ENCODE measurements at places on chromosomes 2 and 18. TPM values are rescaled to one million over a fixed set of nuclear protein-coding genes. Genes with fewer than 3 reads are reported as not detected.

DNA sequence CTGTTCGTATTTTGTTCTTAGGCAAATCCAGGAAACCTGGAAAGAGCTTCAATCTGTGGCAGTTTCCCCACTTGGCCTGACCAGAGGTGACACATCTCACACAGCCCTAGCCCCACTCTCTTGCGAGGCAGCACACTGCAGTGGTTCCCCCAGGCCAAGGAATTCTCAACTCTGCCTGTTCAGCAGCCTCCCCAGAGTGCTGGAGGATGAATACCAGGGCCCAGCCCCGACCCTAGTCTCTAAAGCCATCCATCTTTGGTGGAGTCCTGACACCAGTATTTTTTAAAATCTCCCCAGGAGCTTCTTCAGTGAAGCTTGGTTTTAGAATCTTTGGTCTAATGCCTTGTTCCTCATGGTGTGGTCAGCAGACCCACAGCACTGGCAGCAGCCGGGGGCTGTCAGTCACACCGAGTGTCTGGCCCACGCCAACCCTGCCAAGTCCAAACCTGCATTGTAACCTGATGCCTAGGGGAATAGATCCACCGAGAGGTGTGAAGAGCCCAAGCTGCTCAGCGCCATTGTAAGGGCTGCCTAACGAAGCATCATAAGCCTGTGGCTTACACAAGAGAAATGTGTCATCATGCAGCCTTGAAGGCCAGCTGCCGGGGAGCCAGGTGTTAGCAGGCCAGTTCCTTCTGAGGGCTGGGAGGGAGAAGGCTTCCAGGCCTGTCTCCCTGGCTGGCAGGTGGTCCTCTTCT, 428.7 kb upstream of the ID2 start:
- DNase-seq, result no peak

DNA sequence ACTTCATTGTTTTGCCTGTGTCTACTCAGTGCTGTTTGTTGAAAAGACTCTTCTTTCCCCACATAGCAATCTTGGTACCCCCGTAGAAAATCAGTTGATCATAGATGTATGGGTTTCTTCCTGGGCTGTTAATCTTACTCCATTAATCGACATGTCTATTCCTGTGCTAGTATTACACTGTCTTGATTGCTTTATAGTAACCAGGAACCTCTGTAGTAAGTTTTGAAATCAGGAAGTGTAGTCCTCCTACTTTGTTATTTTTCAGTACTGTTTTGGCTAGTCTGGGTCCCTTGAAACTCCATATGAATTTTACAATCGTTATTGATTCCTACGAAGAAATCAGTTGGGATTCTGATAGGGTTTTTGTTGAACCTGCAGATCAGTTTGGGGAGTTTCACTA, 78.8 kb upstream of the FAM136A start:
- no peak for DNase-seq

- DNase-seq, result no peak
These were observed 156.4 kb upstream of the SH3BP4 start for GRCh38 chr2:234795272-234795920.

DNA sequence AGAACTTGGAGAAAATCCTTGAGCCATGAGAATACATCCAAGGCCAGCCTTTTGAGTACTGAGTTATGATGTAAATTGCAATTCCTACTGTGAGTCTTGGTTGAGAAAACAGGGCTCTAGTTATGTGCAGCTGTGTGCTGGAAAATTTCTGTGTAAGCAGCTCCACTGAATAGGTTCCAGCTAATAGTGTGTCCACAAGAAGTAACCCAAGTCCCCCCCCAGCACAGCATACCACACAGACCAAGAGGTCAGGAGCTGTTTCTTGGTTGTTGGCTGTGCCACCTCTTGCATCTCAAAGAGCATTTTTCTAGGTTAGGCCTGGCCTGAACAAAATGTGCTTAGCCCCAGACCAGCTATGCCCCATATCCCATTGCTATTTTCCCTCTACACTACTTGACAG, 36.8 kb upstream of the APCDD1 start:
- no peak for DNase-seq

Gene PLCD4
- not detected for total RNA-seq

DNA sequence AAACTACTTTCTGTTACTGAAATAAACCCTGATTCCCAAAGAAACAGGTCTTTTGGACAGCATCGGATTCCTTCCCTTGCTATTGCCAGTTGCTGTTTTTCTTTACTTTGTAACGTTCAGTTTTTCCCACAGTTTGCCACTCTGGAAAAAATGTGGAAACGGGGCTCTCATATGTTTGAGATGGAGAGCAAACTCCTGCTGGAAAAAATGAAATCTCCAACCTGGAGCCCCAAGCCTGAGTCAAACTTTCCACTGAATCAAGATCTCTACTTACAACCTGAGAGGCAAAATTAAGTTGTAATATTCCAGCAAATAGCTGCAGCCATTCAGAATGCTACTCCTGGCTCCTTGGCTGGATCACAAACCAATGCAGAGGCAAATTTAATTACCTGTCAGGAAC, 270.7 kb downstream of the SRBD1 start:
- no peak for DNase-seq

Gene REG1A
- total RNA-seq, result not detected

Gene SERPINB3
- not detected for total RNA-seq

DNA sequence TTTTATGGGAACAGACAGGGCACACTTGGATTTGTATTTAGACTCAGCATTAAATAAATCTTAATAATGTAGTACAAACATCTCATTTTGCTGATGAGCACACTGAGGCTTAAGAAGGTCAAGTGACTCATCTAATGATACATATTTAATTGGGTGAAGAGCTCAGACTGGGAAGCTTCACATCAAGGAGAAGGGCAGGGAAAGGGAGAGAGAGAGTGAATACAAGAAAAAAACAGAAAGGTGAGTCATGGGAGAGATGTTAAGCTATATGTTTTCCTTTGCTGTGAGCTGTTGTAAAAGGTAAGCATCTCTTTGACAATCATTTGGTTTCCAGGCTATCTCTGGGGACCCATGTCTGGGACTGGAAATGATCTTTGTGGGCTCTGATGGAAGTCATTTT, 277.8 kb downstream of the SETBP1 start:
- DNase-seq, result no peak

GRCh38 chr2:69637923-69638322, 5.6 kb downstream of the AAK1 start:
- DNase-seq, result no peak

GRCh38 chr2:140257692-140258300, 1477.6 kb upstream of the NXPH2 start:
- DNase-seq, result no peak

GRCh38 chr18:57533006-57533867, 53.3 kb downstream of the FECH start:
- DNase-seq, result no peak

DNA sequence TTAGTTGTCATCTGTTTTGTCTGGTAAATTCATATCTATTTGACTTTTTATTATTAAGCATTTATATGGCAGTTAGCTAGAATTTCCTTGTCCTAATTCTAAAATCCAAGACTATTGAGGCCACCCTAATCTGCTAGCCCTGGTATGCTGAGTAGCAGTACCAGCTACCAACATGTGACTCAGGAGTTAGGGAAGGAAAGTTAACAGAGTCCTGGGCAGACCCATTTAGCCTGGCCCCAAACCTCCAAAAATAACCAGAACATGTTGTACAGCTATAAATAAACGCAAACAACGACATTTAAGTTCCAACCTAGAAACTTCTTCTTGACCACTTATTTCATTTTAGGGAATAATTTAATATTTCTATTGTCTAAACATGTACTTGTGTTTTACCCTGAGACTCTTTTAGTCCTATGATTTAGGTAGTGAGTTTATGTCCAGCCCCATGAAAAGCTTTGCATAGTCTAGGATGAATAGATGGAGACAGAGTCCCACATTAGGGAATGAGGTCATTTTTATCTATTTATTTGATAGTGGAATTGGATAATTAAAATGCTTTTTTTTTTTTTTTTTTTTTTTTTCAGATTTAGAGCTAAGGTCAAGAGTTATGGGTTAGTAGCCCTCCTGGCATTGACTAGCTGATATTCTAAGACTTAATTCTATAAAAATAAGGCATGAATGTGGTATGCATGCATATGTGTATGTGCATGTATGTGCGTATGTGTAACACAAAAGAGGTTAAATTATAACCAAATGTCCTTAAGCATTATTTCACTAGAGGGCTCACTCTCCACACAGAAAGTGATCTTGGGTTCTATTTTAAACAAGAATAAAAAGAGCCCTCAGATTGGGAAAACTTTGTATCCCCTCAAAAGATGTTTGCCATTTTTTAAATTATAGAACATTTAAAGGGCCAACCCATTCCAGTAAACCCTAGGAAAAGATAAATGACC, 160.1 kb upstream of the MAPRE2 start:
- DNase-seq, result no peak

GRCh38 chr2:95389245-95390119, 13.0 kb upstream of the FAHD2A start:
- peak; percentile 54 for DNase-seq

DNA sequence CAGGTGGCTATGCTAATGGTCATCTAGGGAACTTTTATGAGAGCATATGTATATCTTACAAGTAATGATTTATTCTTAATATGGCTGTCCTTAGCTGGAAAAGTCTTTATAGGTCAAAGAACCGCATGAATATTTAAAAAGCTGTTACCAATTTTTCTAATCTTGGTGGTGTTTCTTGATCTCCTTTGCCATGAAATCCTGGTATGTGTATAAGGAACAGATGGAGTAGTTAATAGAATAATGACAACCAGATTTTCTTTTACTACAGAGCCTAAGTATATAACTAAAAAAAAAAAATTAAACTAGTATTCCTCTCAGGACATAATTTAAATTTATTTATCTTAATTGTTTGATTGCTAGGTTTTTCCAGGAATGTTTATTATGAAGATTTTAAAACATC, 74.5 kb downstream of the RHBDD1 start:
- DNase-seq, result no peak

Gene ANKRD62
- total RNA-seq, result not detected

DNA sequence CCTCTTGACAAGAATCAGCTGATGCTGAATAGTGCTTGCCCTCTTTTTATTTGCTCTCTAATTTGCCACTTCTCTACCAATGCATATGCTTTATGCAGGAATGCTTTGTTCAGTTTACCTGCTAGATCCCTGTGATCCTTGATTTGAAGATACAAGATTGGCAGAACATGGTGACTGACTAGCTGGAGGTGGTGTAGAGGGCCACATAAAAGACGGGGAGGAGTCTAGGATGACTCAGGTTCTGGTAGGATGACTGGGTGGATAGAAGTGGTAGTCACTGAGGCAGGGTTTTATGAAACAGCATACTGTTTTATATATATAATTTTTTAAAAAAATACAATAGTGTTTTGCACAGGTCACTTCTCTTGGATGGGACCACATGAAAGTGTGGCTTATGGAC, 6.3 kb upstream of the ADGRF3 start:
- DNase-seq, result peak; percentile 16

DNA sequence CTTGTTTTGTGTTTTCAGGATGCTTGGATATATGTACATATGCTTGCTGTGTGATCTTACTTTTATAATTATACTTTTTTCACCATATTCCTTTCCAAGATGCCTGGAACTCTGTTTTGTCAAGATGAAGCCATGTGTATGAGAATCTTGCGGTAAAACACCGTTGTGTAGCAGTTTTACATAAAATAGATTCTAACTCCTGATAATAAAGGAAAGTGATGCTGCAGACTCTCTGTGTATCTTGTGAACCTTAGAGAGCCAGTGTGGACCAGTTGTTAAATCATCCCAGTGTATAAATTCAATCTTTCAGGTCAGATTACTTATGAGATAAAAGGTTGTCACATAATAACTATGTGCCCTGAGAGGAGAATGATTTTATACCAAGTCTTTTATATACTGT, 12.5 kb upstream of the ITGA4 start:
- no peak for DNase-seq

DNA sequence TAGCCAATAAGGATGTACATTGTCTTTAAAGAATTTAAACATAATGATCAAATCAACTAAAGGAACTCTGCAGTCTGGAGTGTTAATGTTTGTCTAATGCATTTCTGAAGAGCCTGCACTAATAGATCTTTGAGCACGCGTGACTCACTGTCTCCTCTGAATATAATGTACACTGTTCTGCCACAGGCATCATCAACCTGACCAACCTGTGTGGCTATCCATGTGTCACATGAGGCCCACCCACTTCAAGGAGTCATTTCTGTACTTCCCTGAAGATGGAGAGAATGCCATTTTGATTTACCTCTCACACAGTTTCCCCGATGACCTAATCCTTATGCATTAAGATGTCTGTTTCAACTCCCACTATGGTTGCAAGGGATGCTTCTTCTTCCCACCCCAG, 434.0 kb upstream of the SPHKAP start:
- no peak for DNase-seq

Gene CCDC178
- not detected for total RNA-seq

DNA sequence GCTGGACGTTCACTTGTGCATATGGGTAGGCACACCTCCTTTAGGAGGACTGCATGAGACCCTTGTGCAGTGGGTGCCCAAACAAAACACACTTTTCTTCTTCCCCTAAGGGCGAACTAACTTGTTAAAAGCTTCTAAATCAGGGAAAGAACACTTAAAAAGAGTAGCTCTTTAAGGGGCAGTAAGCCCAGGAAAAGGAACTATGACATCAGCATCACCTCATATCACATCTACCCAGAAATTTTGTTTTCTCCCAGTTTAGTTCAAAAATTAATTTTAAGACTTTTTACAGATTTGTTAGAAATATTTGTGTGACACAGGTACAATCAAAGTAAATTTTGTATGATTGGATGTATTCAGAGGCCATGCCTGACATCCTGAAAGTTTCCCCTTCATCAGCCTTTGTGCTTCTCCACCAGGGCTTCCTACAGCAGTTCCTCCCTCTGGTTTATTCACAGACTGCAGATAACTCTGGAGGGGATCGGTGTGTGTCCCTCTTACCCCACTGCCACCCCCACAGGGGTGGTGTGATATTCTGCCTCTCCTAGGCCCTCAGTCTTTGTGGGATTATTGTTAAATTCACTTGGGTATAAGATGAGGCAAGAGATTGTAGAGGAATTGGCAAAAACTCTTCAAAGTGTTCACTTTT, 27.6 kb downstream of the BCL2L11 start:
- DNase-seq, result no peak

Gene MXD1
- total RNA-seq, result 5.0 TPM

Gene CHRND
- not detected for total RNA-seq

Gene SPDYA
- 0.85 TPM for total RNA-seq

Gene OTX1
- not detected for total RNA-seq

- no peak for DNase-seq
These were observed 67.8 kb downstream of the QPCT start for GRCh38 chr2:37412231-37412630.

Gene FAM110C
- 0.14 TPM for total RNA-seq

GRCh38 chr2:15711126-15711860, 119.6 kb downstream of the DDX1 start:
- DNase-seq, result no peak

Gene HOXD12
- total RNA-seq, result not detected

Gene C2orf81
- total RNA-seq, result 6.2 TPM

Gene REG3A
- total RNA-seq, result not detected
